ENCODE measurements at places on chromosomes 1 and 21.

GRCh38 chr1:56295949-56296929 is 283.1 kb downstream of the PLPP3 start:
- DNase-seq, result no peak

GRCh38 chr1:224678168-224678567 is 62.1 kb downstream of the CNIH3 start:
- no peak for DNase-seq

- DNase-seq, result peak; percentile 63
These were observed 111.7 kb upstream of the KCNJ6 start for GRCh38 chr21:38027901-38028498.

DNA sequence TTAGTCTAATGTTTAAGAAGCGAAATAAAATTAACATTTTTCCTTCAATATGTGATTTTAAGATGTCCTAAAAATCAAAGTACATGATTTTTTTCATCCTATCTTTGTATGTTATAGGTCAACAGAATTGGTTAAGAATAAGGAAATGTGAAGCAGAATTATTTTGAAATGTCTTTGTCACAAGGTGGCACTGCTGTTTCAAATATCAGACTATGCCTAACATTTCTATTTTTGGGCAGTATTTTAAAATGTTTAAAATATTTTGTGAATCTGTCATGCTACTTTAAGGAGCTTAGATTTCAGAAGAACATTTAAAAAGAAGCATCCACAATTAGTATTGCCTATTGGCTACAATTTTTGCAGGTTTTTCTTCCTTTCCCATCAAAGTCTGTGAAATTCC is 38.7 kb downstream of the AMY1C start:
- DNase-seq, result no peak

DNA sequence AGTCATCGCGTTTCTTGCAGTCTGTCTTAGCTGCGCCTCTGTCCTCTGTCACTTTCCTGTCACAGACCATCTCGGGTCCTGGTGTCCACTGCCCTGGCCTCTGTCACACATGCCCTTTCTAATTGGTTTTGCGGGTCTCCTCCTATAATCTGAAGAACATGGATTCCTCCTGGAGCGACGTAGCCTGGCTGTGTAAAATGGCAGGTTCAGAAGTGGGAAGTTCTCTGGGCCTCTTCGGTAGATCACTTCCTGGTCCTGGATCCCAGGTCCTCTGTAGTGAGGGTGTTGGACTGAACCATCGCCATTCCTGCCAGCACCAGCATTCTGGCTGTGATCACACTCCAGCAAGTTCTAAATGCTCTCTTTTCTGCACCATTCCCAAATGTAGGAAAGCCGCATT is 857 bp downstream of the FAM3B start:
- no peak for DNase-seq

- no peak for DNase-seq
These were observed 7.5 kb downstream of the C1orf198 start for GRCh38 chr1:230860617-230861384.

DNA sequence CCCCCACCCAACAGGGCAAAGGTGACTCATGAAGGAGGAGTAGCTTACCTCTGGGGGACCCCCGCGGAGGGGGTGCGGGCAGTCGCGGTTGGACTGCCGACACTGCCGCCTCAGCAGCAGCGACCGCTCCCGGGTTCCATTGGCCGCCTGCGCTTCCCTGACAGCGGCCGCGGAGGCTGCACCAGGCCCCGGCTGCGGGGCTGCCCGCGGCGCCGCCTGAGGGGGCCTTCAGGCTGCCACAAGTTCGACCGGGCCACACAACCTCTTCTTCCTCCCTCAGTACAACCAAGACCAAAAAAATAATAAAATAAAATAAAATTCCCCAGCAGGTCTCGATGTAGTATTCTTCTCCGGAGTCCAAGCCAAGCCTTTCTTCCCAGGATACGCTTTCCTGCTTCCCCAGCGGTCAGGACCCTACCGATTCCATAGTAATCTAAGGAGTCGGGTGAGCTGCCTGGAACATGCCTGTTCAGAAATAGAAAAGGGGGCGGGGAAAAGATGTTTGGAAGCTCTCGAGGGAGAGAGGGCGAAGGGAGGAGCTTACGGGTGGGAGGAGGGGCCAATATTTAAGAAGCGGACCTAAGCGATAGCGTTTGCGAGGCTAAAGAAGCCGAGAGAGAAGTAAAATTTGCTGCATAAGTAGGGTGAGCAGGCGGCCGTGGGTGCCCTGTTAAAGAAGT is at the start of gene PI4KB:
Gene PI4KB, minus strand, starts transcription at position 194 of the 680 bp plus-strand sequence. CDS start 10,935 bp downstream, outside the sequence.
- peak; percentile 86 for DNase-seq

DNA sequence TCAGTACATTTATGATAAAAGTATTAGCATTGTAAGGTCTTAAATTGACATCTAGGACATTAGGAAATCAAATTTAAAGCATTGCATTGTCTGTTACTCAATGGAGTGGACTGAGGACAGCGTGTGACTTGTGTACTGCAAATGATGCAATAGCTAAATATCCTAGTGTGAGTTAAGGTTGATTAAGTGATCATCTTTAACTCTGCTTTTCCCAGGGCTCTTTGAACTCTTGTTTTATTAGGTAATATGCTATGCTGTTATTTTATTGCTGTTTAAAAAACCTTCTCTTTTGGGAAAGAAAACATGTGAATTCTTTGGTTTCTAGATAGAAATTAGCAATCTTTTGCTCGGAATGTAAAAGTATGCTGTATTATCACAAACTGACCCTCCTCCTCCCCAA is 38.6 kb downstream of the NFIA start:
- DNase-seq, result no peak

- DNase-seq, result no peak
These were observed 104.7 kb downstream of the CASZ1 start for GRCh38 chr1:10691740-10692125.

DNA sequence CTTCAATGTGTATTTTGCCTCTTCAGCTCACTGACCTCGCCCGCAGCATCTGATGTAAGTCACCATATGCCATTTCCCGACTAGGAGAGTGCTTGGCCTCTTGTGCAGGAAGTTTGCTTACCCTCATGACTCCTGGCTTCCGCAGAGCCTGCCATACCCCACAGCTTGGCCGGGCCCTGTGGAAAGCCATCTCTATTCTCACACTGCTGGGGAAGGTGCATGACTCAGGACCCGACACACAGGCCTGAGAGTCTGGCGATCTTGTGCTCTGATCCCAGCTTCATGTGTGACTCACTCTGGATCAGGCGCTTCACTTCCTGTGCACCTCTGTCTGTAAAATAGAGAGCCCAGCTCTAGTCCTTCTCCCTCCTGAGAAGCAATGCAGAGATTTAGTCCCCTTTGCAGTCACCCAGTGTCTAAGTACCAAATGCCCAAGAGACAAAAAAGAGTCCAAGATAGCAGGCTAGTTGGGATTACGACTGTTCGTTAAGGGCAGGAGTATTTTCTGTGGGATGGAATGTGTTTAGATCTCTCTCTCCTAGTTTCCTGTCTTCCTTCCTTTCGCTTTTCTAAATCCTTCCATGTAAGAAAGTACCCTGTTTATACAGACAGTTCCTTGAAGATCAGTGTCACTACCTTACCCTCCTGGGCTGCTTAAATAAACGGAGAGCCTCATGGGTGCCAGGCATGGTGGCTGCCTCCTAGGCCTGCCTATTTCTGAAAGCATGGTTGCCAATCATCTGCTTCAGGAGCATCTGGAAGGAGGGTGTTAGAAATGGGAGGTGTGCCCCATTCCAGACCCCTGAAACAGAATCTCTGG is 62.8 kb upstream of the KIF26B start:
- peak; percentile 91 for DNase-seq

All from epithelial cell of prostate (primary cell).